ENCODE measurements at places on chromosomes 1 and 21. TPM values are rescaled to one million over a fixed set of nuclear protein-coding genes. Genes with fewer than 3 reads are reported as not detected.

The CSF3R gene
- total RNA-seq: 0.14 TPM

The OR2M3 gene
- under 0.01 TPM for total RNA-seq

The AMY1C gene
- total RNA-seq: not detected

The ATP1A2 gene
- total RNA-seq: not detected

The AADACL4 gene
- not detected for total RNA-seq

The COA6 gene
- total RNA-seq: 17.5 TPM

The TNN gene
- not detected for total RNA-seq

The COG2 gene
- 19.7 TPM for total RNA-seq

The KCNJ15 gene
- 6.0 TPM for total RNA-seq

The CYP4X1 gene
- total RNA-seq: not detected

The PTP4A2 gene
- 642 TPM for total RNA-seq

The NBPF10 gene
- total RNA-seq: 0.86 TPM

The LAMC1 gene
- total RNA-seq: 620 TPM

The APOBEC4 gene
- under 0.01 TPM for total RNA-seq

The TRAPPC3 gene
- total RNA-seq: 96.5 TPM

The ARL8A gene
- total RNA-seq: 33.7 TPM

The LAPTM5 gene
- not detected for total RNA-seq

The TNFSF4 gene
- 9.3 TPM for total RNA-seq

The AADACL3 gene
- not detected for total RNA-seq

The ZBTB8B gene
- total RNA-seq: not detected

The SPRR2B gene
- total RNA-seq: not detected

The SH2D1B gene
- total RNA-seq: not detected

The CHAF1B gene
- total RNA-seq: 7.7 TPM

The AGT gene
- 0.14 TPM for total RNA-seq

The GJA8 gene
- not detected for total RNA-seq

The GPR37L1 gene
- total RNA-seq: 0.22 TPM

The WDR4 gene
- 25.1 TPM for total RNA-seq

The IFI44 gene
- total RNA-seq: 3.3 TPM

The KCNA3 gene
- total RNA-seq: 0.66 TPM

The L1TD1 gene
- 0.14 TPM for total RNA-seq

The PLCH2 gene
- under 0.01 TPM for total RNA-seq

The A3GALT2 gene
- total RNA-seq: not detected

The TNFRSF9 gene
- 3.1 TPM for total RNA-seq

The AMY1A gene
- total RNA-seq: not detected

The APCS gene
- total RNA-seq: not detected

The CATSPERE gene
- total RNA-seq: 1.3 TPM

The ATP5PB gene
- total RNA-seq: 202 TPM

The CYP2J2 gene
- total RNA-seq: 0.29 TPM

The CD1D gene
- total RNA-seq: 0.66 TPM

The LRRC53 gene
- not detected for total RNA-seq

The FCAMR gene
- total RNA-seq: not detected

The C2CD2 gene
- 40.8 TPM for total RNA-seq
